Hair follicular keratinocyte (primary cell): ENCODE measurements at places on chromosomes 12 and 14. TPM values are rescaled to one million over a fixed set of nuclear protein-coding genes. Genes with fewer than 3 reads are reported as not detected.

Gene IL23A
- 2.7 and 5.5 TPM in 2 replicates for total RNA-seq

Gene LGR5
- not detected in 2 replicates for total RNA-seq

Gene KRT80
- total RNA-seq, result 0.11 and 0.55 TPM in 2 replicates

Gene GALNT9
- not detected in 2 replicates for total RNA-seq

Gene JDP2
- total RNA-seq, result 14.3 and 35.6 TPM in 2 replicates

Gene ARHGDIB
- total RNA-seq, result 50.9 and 101 TPM in 2 replicates

Gene SLCO1B1
- total RNA-seq, result not detected in 2 replicates

Gene TSHR
- not detected in 2 replicates for total RNA-seq

Gene MIPOL1
- 3.7 and 5.2 TPM in 2 replicates for total RNA-seq

Gene NUAK1
- 4.8 and 10.7 TPM in 2 replicates for total RNA-seq

Gene BCAT1
- total RNA-seq, result 28.3 and 28.9 TPM in 2 replicates

Gene POTEG
- total RNA-seq, result not detected in 2 replicates

Gene PPP1R3E
- 0.70 and 3.3 TPM in 2 replicates for total RNA-seq

Gene GYS2
- total RNA-seq, result not detected in 2 replicates

Gene PPM1H
- not detected in 2 replicates for total RNA-seq

Gene ZBTB39
- 2.5 and 3.2 TPM in 2 replicates for total RNA-seq

Gene SLC6A15
- 36.3 and 37.3 TPM in 2 replicates for total RNA-seq

Gene NAA25
- total RNA-seq, result 10.5 and 11.9 TPM in 2 replicates

Gene RNASE13
- not detected in 2 replicates for total RNA-seq

Gene PRH2
- not detected in 2 replicates for total RNA-seq

Gene ART4
- total RNA-seq, result not detected in 2 replicates

Gene PPP1R1A
- total RNA-seq, result not detected in 2 replicates

Gene AMN
- 0.15 and 0.70 TPM in 2 replicates for total RNA-seq

Gene CLEC2D
- 0.19 and 2.4 TPM in 2 replicates for total RNA-seq

Gene BATF
- not detected in 2 replicates for total RNA-seq

Gene SLC8A3
- total RNA-seq, result 0.04 and 0.08 TPM in 2 replicates

Gene ETV6
- 5.8 and 7.8 TPM in 2 replicates for total RNA-seq

Gene FLVCR2
- 1.1 TPM in 1 of 2 replicates, not detected in the other for total RNA-seq

Gene SERPINA5
- total RNA-seq, result not detected in 2 replicates

Gene CMA1
- not detected in 2 replicates for total RNA-seq

Gene TNFAIP2
- total RNA-seq, result 1.2 and 3.3 TPM in 2 replicates

Gene STAT2
- total RNA-seq, result 40.0 and 64.2 TPM in 2 replicates

Gene C3AR1
- not detected in 2 replicates for total RNA-seq
